ENCODE measurements at places on chromosomes 6 and 20.

GRCh38 chr6:151702851-151703658 is 104.4 kb upstream of the ESR1 start:
- DNase-seq = no peak

DNA sequence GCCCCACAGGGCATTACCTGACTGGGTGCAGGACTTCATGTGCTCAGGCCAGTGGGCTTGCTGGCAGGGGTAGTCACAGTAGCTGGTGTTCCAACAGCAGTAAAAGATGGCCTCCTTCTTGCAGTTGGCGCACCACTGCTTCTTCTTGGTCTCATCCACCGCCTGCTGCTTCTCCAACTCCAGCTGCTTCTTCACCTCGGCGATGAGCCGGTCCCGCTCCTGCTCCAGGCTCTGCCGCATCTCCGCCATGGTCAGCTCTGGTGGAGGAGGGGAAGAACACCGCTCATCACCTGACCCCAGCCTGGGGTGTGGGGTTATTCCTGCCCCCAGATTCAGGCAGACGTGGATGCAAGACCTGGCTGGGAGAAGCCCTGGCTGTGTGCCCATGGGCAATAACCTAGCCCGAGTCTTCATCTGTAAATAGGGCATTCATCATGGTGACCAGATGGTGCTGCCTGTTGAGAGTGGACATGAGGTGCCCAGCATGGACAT is 132.2 kb downstream of the ZMYND8 start:
- DNase-seq = no peak

DNA sequence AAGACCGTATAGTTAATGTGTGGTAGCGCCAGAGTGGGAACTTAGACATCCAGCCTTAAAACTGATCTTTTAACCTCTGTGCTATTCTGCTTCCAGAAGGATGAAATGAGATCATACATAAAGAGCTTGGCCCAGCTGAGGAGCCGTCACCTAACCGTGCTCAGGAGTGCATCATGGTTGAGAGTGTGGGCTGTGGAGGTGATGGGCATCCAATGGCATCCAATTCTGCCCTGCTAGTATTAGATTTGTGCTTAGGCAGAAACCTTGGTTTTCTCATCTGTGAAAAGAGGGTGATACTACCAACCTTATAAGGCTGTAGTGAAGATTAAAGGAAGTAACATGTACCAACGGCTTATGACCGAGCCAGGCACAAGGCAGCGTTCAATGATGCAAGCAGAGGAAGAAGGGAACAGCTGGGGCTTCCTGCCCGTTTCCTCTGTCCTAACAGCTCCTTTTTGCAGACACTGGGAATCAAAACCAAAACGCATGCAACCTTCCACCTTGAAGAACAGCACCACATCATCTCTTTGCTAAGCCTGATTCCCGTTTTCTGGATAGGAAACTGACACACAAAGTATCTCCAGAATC is 1.3 kb downstream of the SLC22A16 start:
- DNase-seq = no peak

GRCh38 chr6:6840831-6841291 is 252.3 kb downstream of the LY86 start:
- no peak for DNase-seq

DNA sequence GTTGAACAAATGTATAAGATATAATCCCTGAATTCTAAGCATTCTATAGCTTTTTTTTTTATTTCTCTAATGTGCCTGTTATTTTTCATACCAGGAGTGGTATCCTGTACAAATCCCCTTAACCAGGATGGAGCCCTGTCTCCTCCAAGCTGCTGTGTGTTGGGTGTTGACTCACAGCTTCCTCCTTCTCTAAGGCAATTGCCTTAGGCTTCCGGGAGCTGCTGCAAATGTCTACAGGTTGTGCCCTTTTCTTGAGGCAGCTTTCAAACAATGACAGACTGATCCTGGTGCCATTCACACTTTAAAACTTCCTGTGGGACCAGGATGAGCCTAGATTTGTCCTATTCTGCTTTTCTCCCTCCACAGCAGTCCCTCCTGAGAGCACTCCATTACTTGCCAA is 173.2 kb downstream of the BTBD3 start:
- DNase-seq = no peak

DNA sequence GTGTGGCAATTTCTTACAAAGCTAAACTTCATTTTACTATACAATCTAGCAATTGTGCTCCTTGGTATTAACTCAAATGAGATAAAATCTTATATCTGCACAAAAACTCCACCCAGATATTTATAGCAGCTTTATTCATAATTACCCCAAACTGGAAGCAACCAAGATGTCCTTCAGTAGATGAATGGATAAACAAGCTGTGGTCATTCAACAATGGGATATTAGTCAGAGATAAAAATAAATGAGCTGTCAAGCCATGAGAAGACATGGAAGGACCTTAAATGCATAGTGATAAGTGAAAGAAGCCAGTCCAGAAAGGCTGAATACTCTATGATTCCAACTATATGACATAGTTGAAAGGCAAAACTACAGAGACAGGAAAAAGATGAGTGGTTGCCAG is 98.9 kb upstream of the BMP2 start:
- DNase-seq = no peak

DNA sequence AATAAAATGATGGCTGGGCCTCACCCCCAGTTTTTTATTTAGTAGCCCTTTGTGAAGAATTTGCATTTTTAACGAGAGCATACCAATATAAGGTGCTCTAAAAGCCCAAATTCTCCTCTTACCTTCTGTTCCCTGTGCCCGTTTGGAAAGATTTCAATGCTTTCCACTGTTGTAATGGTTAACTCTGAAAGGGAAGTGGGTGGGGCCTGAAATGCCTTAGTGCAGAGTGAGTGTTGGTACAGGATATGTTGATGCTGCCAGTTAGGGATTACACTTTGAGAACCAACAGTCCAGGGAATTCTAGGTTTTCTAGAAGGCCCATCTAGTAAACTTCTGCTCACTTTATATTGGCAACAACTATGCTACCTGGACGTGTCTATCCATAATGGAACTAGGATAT is 562.7 kb upstream of the NRSN1 start:
- no peak for DNase-seq

DNA sequence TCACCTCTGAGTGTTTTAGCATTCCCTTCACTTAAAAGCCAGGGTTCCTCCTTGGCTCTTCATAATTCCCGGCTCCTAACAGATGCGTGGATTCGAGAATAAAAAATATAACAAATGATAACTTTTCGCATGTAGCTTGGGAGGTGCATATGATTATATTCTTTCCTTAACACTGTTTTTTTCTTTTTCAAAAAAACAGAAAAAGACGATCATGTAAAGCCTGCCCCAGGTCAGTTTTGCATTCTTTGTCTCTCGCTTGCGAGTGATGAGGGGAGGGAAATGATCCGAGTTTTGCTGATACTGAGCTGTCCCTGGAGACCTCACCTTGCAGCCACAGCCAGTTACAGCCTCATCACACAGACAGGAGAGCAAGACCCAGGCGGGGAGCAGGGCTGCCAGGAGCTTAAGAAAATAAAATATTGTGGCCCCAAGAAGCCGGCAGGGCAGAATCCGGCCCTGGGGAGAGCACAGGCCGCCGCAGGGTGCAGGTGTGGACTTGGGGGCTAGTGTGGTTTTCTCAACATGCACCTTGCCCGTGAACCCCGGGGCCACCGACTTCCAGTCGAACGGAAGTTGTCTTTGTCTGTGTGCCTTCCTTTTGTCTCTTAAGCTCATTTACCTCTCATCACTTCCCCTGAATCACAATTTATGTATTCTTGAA is 301.8 kb downstream of the TAF4 start:
- DNase-seq = no peak

- no peak for DNase-seq
These were observed 560.5 kb upstream of the PTCHD4 start for GRCh38 chr6:48671505-48671904.

- no peak for DNase-seq
These were observed 68.7 kb upstream of the MYL9 start for GRCh38 chr20:36472637-36473090.

DNA sequence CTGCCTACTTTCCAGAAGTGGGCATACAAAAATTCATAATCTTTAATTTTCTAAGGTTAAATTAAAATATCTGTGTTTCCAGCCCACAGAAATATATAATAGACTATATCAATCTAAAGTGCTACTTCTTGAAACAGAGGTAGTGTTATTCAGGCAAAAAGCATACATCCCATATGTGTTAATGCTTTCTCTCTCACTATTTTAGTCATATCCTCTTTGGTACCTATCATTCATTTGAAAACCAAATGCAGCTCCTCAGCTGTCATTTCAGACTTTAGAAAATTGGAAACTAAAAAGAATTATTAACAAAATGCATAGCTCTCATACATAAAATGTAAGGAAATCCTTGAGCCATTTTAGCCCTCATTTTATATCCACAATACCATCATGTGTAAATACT is 925 bp downstream of the FHL5 start:
- no peak for DNase-seq

DNA sequence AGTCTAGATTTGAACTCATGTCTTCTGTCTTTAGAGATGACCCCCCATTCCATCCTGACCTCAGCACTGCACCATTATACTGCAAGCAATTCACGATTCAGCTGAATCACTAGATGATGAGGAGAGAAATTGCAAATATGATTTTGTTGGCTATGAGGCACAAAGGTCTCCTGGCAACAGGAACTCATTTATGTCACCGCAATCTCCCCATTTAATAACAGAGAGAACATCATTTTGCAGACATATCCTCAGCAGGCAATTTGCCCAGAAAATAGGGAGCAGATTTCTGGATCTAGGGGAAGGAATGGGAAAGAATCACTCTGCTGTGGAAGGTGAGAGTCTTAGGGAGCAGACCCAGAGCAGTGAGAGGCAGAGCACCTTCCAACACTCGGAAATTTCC is 303.0 kb downstream of the PAX1 start:
- DNase-seq = no peak

- DNase-seq = no peak
These were observed 102.3 kb downstream of the IYD start for GRCh38 chr6:150470960-150471665.

DNA sequence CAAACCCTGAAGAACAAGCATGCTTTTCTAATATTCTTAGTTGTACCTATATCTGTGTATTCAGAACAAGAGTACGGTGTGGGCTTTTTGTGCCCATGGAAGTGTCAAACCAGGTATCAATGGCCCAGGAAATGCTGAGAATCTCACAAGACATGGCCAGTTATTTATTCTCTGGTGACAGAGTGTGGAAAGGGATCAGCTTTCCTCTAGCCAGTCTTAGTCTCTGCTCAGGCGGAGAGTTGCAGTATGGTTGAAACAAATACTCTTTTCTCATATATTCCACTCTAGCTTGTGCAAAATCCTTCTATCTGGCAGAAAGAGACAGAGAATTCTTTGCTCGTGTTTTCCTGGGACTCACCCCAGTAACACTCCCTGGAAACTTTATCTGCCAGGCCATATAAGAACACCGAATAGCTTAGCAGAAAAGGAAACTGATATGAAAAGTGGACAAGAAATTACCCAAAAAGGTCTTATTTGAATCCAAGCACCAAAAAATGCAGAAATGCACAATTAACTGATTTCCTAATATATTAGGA is 173.3 kb upstream of the RSPO3 start:
- no peak for DNase-seq

GRCh38 chr20:2005831-2006426 is 12.1 kb upstream of the PDYN start:
- no peak for DNase-seq

GRCh38 chr6:166411721-166412151 is 29.0 kb upstream of the MPC1 start:
- DNase-seq = no peak

DNA sequence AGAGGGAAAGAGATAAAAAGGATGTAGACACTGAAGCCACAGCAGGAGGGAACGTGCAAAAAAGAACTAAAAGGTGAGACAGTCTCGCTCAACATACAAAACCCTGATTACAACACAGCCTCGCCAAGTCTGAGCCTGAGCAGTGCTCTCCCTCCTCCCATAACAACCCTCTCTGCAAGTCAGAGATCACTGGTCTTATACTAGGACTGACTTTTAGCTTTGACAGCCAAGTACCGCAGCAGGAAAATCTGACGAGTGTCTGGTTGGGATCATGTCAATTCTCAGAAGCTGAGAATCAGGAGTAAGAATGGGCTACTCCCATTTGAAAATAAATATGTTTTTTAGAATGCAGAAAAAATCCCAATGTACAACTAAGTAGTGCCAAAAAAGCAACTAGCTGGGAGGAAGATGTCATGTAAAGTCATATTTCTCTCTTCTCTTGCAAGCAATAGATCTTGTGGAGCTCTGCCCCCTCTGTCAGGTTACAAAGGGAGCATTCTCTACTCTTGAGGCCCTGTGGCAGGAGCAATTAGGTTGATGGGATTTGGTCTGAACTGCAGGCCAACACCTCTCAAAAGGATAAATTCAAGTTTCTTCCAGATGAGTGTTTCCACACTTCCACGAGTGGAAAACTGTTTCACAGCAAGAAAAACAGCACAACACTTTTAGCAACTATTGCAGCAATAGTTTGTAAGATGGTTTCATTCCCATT is 118.9 kb upstream of the COL21A1 start:
- no peak for DNase-seq

- DNase-seq = no peak
These were observed 68.3 kb upstream of the EXOC2 start for GRCh38 chr6:760982-761955.

- no peak for DNase-seq
These were observed 117.8 kb downstream of the FOXA2 start for GRCh38 chr20:22466447-22467171.

GRCh38 chr20:33009214-33010132 is 2.0 kb downstream of the BPIFB2 start:
- DNase-seq = no peak

- DNase-seq = no peak
These were observed 201.5 kb upstream of the ECI2 start for GRCh38 chr6:4336778-4337442.

- DNase-seq = no peak
These were observed 40.3 kb downstream of the ERMARD start for GRCh38 chr6:169791721-169792131.

GRCh38 chr6:143531720-143532499 is 20.4 kb upstream of the FUCA2 start:
- DNase-seq = no peak

GRCh38 chr6:98828941-98829411 is 5.4 kb upstream of the POU3F2 start:
- no peak for DNase-seq

DNA sequence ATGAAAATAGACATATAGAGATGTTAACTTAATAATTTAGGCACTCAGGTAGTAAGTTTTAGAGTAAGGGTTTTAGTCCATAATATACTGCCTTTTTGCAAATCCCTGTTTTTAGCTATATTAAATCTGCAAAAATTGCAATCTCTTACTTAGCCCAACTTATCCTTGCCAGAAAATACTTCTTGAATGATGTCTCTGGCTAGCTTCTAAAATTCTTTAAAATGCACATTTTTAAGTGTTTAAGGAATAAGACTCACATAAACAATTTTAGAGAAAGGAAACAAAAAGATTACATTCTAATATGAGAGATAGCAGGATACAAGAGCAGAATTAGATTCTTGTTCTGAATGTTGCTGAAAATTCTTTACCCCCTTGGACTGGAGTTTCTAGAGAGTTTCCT is 25.8 kb upstream of the RFPL4B start:
- no peak for DNase-seq

DNA sequence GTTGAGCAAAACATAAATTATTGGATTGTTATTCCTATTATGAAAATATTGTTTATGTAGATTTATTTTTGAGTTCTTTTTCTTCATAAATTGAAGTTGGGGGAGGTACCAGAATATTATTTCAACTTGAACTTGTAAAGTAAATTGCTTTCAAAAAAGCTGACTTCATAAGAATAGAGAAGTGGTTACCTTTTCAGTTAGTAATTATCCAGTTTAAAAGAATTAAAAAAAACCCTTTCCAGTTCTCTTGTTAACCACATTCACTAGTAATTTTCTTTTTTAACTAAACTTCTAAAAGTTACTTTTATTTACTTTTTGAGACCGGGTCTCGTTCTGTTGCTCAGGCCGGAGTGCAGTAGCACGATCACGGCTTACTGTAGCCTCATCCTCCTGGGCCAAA is 124.3 kb downstream of the CDKAL1 start:
- DNase-seq = no peak

Data from BJ (cell line).